ENCODE measurements at places on chromosomes 2 and 18.

GRCh38 chr2:126664234-126664633 lies 8.3 kb downstream of the GYPC start:
- DNase-seq, result no peak

DNA sequence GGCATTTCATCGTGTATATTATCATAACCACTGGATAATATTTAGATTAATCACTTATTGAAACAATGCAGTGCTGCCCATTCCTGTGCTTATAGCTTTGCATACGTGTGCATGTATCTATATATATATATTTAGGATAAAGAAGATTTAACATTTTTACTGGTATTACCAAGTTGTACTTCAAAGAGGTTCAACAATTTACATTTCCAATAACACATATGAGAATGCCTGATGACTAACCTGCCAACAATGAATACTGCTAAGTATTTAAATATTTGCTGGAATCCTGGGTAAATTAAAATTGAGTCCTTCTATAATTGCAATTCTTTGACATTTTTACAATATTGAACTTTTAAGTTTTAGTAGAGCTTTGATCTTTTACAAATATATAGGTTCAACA lies 111.4 kb downstream of the SLC39A10 start:
- no peak for DNase-seq

GRCh38 chr2:144430722-144431391 lies 89.1 kb downstream of the ZEB2 start:
- no peak for DNase-seq

DNA sequence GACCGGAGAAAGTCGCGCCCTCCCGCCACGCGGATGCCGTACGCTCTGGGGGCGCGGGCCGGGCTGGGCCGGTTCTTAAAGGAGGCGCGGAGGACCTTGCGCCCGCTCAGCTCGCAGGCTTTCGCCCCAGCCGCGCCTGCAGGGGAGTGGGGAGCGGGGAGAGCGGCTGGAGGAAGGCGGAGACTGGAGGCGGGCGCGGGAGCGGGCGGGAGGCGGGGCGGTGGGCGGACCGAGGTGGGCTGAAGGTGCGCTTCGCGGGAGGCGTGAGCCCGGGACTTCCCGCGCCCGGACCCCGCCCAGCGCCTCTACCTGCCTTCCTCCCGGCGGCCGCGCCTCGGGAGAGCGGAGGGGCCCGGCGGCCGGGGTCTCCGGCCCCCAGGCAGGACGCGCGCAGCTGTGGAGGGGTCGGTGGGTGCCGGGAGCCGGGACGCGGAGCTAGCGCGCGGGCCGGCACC lies at the start of gene ADRA2B:
Gene ADRA2B, minus strand, starts transcription at position 148 of the 455 bp plus-strand sequence. CDS start 422 bp downstream, outside the sequence.
- DNase-seq, result peak; percentile 47

- DNase-seq, result no peak
Measured at GRCh38 chr2:131493199-131493968, 1.2 kb upstream of the MZT2A start.

GRCh38 chr2:10064932-10065772 lies 15.1 kb downstream of the CYS1 start:
- no peak for DNase-seq

DNA sequence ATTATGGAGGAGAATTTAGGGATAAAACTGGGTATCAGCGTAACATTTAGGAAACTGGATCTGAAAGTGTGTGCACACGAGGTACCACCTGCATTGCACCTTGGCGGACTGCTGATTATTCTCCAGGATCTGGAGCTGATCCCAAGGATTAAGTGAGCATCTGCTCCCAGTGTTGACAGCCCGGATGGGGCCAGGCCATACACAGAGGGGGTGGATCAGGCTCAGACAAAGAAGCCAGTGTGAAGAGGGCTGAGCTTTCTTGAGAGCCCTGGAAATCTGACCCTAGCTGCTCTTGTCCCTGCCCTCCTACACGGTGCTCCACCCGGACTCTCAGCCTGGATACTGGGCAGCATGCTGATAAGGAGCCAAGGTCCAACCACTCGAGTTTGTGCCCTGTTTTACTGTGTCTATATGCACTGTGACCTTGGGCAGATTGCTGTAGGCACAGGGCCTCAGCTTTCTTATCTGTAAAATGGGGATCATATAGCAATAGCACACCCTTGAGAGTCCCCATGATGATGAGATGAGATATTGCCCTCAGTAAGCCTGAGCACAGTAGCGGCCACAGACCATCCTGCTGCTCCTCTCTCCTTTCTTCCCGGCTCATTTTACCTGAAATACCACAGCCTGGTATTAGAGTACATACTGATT lies 396.8 kb upstream of the CELF4 start:
- no peak for DNase-seq

DNA sequence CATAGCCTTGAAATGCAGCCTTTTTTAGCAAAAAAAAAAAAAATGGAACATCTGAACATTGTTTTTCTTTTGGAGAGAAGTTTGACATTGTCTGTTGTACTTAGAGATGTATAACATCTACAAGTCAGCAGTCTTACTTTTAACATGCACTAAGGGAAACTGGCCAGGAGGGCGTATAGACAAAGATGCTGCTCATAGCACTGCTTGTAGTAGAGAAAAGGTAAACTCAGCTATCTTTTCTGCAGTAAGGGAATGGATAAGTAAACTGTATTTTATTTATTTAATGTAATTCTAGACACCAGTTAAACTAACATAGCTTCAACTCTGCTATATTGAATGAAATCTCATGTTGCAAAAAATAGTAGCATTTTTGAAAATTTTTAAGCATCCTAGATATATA lies 489.6 kb downstream of the PTPRM start:
- no peak for DNase-seq

GRCh38 chr2:75707901-75708300 lies 2.8 kb downstream of the GCFC2 start:
- no peak for DNase-seq

- no peak for DNase-seq
Measured at GRCh38 chr2:230947235-230947576, 22.2 kb upstream of the GPR55 start.

DNA sequence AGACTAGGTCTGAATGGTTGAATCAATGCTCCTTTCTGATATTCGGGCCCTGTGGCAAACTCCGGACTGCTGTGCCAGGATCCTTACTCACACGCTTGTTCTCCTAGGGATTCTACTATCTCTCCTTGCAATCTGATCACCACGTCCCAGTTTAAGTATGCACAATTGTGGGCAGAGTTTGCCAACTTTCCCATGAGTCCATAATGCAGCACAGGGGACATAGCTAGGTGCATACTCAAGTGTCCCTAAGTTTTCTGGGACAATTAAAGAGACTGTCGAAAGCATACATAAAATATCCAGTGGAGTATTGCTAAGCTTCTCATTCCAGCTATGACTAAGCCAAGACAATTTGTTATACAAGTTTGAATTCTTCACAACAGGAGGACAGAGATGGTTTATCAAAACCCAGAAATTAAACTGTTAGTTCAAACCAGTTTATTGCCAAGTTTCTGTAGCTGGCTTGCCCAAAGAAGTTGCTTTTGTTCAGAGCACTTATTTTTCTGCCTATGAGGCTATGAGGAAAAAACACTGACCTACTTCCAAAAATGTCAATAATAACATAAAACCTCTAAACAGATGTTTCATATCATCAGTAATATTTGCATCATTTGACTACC lies 136.1 kb downstream of the EXOC6B start:
- no peak for DNase-seq

DNA sequence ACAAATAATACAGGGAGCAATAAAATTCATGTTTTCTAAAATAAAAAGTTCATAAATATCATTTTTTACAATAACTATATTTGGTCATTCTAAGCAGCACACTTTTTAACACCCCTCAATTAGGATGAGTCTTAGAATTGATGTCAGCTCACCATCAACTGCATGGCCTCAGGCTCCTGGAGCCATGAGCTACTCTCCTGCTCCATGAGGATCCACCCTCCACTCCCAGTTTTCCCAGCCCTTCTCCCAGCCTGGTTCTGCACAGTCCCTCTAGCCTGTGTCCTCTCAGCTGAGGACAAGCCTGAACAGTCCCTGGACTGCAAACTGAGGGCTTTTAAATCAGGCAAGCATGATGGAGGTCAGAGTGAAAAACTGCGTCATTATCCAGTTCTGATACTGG lies 89.1 kb downstream of the SMC6 start:
- no peak for DNase-seq

GRCh38 chr18:79749251-79750191 lies 48.2 kb upstream of the KCNG2 start:
- no peak for DNase-seq

DNA sequence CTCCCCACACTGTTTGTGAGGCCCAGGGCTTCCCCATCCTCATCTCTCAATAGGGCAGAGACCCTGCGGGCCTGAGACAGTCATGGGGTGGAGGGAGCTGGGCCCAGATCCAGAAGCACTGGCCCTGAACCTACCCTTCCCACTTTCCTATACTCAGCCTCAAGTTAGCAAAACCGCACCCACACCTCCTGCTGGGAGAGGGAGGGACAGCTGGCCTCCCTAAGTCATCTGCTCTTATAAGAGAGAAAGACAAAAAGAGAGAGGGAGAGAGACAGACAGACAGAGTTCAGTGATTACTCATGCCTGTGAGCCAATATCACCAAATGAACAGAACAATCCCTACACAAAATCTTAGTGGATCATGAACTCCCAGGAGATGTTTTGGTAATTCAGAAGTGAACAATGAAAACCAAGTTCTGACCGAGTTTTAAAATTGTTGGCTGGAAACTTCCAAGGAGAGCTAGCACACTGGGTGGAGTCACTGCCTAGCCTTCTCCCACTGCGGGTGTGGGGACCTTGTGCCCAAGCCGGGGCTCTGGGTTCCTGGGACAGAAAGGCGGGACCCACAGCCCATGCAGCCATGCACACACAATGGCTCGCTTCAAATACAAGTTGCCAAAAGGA lies 130.5 kb downstream of the PXDN start:
- no peak for DNase-seq

DNA sequence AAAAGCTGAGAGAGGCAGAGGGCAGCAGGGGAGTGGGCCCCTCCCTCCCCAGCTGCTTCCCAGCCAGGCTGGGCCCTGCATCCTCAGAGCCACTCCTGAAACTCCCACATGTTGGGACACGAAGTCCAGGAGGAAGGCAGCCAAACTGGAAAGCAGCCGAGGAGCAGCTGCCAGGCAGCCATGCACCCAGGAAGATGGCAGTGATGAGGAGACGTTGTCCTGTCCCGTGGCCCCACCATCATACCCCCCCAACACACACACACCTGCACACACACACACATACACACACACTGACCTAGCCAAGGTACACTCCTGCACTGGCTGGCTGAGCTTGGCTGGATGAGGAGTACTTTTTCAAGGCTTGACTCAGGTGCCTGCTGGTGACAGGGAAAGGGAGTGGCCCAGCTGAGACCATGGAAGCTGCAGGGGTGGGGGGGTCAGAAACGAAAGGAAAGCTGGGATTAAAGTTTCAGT lies 106.0 kb downstream of the CYP26B1 start:
- no peak for DNase-seq

- DNase-seq, result no peak
Measured at GRCh38 chr2:69185807-69186206, 172.8 kb downstream of the ANTXR1 start.

DNA sequence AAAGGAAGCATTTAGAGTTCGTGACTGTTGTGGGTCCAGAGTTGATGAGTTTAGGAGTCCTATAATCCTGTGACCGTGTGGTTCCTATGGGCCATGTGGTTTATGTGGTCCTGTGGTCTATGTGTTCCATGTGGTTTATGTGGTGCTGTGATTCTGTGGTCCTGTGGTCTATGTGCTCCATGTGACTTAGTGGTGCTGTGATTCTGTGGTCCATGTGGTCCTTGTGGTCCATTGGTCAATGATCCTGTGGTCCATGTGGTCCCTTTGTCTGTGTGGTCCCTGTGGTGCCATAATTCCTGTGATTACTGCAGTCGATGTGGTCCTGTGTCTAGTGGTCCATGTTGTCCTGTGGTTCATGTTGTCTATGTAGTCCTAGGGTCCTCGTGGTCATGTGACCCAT lies 167.3 kb downstream of the TMEM18 start:
- no peak for DNase-seq

GRCh38 chr2:129499747-129500146 lies 479.7 kb upstream of the RAB6C start:
- no peak for DNase-seq
